Hypothalamus (tissue), 51 donors: ENCODE measurements at places on chromosomes 5 and 9.
A peak's percentile ranks its signal among the peaks of the same experiment; 100 is the strongest.

GRCh38 chr5:167245868-167246267, 1045.6 kb upstream of the WWC1 start:
- no peak for DNase-seq

- no peak for DNase-seq
Measured at GRCh38 chr9:12463641-12464040, 229.5 kb upstream of the TYRP1 start.

DNA sequence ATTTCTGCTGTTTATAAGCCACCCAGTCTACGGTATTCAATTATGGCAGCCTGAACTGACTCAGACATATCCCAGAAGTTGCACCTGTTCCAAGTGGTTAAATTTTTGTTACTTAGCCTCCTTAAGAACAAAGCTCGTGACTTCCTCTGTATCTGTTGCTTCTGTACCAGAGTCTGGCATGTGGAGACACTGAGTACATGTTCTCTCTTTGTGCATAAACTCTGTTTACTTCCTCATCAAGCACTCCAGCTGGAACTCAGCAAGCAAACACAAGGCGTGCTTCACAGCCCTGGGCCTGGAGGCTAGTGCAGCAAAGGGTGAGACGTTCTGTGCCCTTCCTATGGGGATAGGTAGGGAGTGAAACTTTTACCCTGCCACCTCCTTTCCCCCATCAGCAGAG, 19.0 kb downstream of the C9orf152 start:
- DNase-seq: peak; percentile 18

DNA sequence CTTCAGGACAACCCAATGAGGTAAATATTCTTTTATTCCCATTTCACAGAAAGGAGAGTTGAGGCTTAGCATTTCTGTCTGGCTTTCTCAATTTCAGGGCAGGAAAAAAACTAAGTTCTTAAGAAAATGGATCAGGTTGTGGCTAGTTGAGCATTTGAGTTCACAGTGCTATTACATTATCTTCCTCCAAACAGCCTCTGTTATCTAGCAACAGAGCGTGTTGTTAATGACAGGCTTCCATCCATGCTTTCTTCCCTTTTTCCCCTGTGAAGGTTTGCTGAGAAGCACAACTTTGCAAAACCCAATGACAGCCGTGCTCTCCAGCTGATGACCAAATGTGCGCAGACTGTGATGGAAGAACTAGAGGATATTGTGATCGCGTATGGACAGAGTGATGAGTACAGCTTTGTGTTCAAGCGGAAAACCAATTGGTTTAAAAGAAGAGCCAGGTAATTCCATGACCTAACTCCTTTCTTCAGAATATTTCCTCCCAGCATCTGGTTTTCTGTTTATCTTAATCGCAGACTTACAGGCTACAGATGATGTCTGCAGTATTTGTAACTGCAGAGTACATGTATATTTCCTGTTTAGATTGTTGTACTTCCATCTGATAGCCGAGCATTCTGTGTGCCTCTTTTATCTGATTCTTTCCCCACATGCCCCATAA, 1.5 kb downstream of the THG1L start:
- DNase-seq: no peak

DNA sequence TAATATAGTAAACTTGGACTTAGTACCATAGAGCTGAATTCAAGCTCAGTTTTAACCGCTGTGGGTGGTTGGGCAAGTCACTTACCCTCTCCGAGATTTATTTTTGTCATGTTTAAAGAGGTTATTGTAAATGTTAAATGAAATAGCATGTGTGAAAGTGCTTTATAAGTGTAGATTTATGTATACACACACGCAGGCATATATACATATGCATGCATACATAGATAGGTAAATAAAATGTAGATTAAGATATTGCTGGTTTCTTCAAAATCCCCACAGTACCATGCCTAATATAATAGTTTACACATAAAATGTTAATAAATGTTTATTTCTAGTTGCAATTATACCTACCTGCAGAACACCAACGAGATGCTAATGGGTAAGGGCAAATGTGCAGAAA, 164.5 kb upstream of the EGFLAM start:
- DNase-seq: no peak

DNA sequence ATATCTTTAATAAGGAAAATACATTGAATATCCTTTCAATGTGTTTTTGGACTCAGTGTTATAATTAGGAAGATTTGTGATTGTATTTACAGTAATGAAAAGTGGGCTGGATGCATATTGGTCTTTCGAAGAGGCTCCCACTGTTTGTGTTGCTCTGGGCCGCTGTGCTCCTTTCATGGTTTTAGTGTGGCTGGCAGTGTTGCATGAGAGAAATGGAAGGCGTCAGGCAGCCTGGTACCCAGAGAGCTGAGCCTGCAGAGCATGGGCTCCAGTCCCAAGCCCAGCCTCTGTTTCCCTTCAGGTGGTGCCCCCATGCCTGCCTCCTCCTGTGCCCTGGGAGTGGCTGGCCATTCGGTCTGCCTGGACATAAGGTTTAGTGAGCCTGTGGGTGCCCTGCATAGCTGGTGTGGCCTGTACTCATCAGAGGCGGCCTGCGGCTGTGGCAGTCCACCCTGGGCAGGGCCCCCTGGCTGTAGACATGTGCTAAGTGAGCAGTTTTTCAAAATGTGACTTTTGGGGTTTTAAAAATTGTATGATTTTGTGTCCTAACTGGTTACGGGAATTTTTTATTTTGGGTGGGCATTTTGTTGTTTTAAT, 27.4 kb upstream of the FAM120AOS start:
- DNase-seq: no peak

GRCh38 chr9:106321394-106322180, 541.4 kb upstream of the ZNF462 start:
- DNase-seq: no peak

DNA sequence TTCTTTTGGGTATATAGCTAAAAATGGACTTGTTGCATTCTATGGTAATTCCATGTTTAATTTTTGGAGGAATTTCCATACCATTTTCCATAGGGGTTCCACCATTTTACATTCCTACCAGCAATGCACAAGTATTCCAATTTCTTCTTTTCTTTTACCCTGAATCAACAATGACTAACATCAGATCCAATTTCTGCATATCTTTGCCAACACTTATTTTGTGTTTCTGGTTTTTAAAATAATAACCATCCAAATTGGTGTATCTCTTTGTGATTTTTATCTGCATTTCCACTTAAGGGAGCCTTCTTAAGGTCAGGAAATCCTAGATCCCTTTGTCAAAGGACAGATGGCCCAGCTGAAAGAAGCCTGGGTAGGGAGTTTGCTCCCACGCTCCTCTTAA, 29.5 kb upstream of the SMU1 start:
- no peak for DNase-seq

DNA sequence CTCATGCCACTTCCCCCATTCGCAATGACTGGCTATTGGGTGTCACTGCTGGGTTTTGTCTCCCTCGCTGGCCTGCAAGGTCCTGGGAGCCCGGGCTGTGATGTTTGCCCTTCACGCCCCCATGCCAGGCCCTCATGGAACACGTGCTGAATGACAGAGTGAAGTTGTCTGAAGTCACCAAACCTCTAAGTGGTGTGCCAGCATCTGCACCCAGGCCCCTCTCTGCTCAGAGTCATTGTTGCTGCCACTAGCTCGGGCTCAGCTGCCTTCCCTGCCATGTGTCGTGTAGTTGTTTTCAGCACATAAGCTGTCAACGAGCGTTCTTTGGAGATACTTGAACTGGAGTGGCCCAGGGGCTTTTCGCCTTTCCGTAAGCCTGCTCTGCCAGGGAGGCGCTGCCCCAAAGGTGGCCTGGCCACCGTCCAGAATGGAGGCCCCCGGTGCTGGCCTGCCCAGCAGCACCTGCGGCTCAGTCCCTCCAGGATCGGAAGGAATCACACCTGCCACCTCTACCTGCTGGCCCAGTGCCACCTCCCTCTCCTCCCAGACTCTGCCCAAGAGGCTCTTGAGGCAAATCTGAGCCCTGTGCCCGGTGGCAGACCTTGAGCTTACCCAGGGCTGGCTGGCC, 250.1 kb downstream of the PBX3 start:
- DNase-seq: no peak

DNA sequence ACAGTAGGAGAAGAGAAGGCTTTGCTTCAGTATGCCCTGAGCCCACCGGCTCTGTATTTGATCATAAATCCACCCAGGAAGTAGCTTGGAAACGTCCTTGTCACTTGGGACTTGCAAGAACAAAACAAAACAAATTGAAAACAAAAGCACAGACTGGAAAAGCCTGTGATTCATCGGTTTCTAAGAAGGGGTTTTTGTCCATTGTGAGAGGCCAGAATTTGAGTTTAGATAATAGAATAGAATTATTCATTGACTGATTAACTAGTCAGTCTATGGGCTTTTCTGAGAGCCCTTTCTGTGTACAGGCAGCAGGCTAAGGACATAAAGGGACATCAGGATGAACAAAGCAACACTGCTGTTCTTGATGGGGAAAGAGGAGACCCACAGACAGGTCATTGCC, 424.8 kb downstream of the IRX1 start:
- no peak for DNase-seq
